MG63 (cell line): ENCODE measurements at places on chromosomes 3 and 15.

DNA sequence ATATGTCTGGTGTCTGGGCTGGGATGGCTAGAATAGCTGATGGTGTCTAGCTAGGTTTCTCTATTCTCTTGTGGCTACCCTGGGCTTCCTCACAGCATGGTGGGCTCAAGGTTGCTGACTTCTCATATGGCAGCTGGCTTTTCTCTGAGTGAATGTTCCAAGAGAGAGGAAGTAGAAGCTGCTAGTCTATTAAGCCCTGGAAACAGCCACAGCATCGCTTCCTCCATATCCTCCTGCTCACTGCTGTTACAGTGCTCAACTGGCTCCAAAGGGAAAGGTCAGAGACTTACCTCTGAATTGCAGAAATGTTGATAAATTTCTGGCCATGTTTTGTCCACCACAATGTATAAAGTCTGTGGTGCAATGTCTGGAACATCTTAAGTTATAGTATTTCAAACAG is 299.9 kb upstream of the ADAMTS9 start:
- no peak for DNase-seq

GRCh38 chr3:9225268-9225667 is 24.2 kb downstream of the SRGAP3 start:
- no peak for DNase-seq

DNA sequence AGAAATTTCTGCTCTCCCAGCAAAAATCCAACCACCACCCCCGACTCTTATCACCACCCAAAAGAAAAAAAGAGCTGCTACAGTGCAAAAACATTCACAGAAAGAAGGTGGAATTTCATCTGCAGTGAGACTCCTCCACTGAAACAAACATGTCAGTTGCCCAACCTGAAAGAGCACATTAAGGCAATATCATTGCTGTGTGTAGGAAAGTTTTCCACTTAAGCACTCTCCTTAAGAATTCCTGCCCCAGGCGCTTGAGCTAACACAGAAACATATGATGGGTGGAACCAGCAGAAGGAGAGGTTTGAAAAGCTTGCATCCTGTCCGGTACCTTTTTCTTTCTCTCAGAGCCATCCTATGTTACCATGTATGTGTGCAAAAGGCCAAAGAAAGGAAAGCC is 200.8 kb upstream of the GADL1 start:
- DNase-seq, result no peak

GRCh38 chr3:81908561-81908960 is 147.1 kb upstream of the GBE1 start:
- no peak for DNase-seq

DNA sequence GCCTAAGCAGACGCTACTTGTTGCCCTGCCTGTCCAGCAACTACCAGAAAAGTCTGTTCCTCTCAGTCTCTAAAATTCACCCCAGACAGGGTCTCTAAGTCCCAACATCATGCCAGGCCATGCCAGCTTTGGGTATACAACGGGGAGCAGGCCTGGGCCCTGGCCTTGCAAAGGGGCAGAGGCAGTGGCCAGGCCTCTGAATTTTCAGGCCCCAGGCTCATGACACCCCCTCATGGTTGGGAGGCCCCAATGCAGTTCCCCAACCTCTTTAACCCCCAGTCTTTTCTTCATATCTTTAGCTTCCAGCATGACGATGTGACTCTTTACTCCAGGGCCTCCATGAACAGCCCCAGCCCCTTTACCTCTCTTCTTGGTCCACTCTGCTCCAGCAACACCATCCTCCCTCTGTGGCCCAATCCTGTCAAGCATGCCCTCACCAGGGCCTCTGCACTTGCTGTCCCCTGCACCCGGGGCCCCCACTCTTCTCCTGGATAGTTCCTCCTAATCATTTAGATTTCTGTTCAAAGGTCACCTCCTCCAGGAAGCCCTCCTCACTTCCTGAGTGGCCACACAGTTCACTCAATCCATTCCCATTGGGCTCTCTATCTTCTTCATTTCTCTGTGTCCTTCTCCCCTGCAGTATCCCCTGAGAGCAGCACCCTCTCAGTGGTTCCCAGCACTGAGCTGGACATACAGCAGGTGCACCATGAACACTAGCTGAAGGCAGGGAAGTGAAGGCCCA is 4.8 kb downstream of the IQSEC1 start:
- no peak for DNase-seq

DNA sequence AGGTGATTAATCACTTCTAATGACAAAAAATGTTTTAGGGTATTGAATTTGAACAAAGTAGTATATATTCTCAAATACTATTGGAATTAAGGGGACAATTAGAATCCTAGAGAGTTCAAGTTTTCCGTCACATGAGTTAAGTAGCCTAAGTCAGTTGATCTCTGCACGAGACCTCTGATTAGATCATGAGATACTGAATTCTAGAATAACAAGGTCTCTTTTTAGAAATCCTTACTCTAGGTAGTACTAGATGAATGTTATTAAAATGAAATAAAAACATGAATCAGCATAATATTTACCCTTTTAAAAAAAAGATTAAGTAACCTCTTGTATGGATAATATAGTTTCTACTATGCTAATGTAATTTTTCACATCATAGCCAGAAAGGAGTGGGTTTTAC is 43.4 kb downstream of the MYO5A start:
- DNase-seq, result no peak
